ENCODE measurements at places on chromosomes 1 and 21.

DNA sequence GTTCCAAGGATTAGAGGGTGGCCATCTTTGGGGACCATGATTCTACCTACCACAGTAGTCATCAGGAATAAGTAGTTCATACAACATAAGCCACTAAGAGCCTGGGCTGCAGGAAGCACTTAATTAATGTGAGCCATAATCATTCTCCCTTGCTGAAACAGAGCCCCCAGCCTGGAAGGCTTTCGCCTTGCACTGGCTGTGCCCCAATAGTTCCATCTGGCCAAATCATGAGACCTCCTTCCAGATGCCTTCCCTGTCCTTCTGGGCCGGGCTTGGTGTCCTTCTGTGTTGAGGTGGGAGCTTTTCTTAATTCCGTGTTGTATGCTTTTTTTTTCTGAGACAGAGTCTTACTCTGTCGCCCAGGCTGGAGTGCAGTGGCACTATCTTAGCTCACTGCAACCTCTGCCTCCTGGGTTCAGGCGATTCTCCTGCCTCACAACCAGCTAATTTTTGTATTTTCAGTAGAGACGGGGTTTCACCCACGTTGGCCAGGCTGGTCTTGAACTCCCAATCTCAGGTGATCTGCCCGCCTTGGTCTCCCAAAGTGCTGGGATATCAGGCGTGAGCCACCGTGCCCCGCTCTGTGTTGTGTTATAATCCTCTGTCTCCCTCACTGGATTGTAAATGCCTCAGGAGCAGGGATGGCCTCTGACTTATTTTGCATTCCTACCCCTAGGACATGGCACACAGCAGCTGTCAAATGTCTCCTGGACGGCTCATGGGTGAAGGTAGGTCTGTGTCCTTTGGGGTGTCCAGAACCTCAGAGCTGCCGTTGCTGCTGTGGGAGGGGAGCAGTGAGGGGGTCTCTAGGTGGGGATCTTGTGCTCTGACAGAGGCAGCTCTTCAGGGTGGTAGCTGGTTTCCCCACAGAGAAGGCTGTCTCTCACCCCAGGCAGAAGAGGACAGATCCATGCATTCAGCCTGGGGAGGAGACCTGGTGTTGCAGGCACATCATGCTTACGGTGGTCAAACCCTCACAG is 10.1 kb downstream of the GNG4 start:
- no peak for DNase-seq

- no peak for DNase-seq
Measured at GRCh38 chr1:95451904-95452303, 217.9 kb downstream of the RWDD3 start.

GRCh38 chr1:79264285-79264684 is 257.8 kb upstream of the ADGRL4 start:
- DNase-seq: no peak

DNA sequence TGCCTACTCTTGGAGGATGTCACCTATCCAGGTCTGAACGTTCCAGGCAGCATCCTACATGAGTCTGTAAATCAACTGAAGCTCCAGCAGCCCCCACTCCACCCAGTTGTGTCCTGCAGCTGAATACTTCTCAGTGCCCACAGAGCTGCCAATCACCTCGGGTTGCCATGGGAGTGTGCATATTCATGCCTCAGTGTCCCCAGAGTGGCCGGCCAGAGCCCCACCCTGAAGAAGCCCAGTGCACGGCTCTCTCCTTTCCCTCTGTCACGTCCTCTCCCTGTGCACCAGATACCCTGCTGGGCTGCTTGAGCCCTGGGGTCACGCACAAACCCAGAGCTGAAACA is 16.1 kb upstream of the GSTM4 start:
- no peak for DNase-seq

DNA sequence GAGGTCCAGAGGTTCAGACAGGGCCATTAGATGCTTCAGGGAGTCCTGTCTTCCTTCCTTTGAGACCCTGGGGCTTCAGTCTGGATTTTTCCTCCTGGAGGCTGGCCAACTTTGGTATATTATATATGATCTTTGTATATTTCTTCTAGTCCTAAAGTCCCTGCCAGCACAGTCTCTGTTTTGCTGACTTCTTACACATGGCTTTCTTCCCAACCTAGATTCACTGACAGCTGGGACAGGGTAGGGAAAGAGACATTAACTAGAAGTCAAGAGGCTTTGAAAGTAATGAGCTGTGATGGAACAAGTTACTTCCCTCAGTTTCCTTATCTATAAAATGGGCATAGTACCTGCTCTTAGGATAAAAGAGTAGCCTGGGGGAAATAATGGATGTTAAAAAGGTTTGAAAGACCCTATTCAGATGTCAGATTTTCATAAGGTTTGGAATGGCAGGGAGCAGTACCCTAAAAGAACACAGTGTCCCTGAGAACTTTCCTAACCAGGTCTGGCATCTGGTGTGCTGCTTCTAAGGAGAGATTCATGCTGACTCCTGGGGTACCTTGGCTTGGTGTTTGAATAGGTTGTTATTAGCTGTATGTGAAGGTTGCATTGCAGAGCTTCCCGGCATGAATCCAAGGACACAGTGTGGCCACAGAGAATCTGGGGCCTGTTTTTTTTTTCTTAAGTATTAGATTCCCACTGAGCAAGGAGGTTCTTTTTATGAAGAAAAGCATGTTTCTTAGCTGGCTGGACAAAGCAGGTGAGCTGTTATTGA is 47.6 kb downstream of the RASSF5 start:
- no peak for DNase-seq

- DNase-seq: no peak
Measured at GRCh38 chr1:231857609-231858135, 231.1 kb downstream of the DISC1 start.

DNA sequence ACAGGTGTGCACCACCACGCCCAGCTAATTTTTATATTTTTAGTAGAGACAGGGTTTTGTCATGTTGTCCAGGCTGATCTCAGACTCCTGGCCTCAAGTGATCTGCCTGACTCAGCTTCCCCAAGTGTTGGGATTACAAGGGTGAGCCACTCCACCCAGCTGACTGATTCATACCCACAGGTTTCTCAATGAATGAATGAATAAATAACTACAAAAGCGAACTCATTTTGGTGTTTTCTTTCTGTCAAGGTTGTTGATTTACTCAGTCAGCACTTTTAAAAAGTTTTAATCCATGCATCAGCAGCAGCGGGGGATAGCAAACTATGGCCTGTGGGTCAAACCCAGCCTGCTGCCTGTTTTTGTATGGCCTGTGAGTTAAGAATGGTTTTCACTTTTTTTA is 217.5 kb downstream of the FAF1 start:
- DNase-seq: no peak

DNA sequence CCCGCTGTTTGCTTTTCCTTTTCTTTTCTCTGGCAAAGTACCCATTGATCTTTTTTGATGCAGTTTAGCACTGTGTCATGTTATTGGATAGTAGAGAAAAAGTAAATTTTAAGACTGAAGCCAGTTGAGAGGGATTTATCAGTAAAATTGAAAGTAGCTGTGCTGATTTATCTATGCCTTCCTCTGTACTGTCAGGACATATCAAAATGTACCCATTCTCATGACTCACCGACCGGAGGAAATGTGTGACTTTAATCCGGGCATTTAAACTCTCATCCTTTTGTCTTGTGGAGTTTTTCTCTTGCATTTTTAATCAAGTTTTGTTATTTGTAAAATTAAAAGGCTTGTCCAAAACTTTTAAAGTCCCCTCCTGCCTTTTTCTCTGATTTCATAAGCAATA is 276.6 kb upstream of the FMN2 start:
- DNase-seq: no peak

DNA sequence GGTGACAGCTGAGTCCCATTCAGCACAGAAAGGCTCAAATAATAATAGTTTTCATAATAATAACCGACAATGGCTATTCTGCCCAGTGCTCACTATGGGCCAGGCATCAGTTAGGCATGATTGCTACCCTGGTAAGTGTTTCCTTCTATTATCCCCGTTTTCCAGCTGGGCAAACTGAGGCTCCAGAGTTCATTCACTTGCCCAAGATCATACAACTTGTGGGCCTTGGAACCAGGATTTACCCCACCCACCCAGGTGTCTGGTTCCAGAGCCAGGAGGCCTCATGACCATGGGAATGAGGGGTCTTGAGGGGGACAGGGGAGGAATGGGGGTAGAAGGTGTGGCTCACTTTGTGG is 518 bp downstream of the PLOD1 start:
- DNase-seq: no peak

DNA sequence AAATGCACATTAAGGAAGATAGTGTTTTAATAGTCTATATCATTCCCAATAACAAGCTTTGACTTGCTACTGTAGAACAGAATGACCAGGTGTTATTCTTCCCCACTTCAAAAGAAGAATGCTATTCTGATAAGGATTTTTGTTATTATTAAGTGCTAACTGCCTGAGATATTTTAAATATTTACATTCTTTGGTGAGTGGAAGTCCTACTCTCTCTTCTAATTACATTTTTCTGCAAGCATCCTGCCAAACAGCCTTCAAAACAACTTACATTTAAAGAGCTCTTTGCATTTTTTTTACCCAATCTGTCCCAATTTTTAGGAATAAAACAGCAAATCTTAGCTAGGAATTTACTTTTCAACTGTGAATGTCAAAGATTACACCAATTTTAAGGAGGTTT is 23.5 kb upstream of the SYDE2 start:
- DNase-seq: no peak

DNA sequence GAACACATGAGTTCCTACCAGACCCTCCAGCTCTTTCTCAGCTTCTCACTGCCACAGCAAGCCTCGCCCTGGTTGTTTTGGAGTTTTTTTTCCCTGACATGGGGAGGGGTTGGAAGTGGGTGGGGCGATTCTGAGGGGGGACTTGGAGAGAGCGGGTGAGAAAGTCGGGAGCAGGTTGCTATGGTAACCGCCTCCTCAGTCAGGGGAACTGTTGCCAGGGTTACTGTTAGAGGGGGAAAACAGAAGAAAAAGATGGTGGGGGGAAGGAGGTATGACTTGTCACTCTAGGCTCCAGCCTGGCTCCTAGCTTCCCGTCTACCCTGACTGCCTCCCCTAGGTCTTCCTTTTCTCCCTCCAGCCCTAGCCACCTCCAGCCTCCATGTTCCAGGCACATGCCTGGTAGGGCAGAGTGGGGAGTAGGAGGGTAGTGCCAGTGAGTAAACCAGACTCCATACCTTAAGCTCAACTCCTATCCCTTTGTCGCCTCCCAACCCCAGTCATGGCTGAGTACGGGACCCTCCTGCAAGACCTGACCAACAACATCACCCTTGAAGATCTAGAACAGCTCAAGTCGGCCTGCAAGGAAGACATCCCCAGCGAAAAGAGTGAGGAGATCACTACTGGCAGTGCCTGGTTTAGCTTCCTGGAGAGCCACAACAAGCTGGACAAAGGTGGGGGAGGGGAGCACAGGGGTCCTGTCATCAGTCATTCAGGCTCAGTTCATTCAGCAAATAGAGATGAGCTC is 6.0 kb downstream of the PEA15 start:
- no peak for DNase-seq

- DNase-seq: peak; percentile 62
Measured at GRCh38 chr21:35048706-35049617, at the start of gene RUNX1. TSS of gene RUNX1 (minus strand) at chr21:35049302.

DNA sequence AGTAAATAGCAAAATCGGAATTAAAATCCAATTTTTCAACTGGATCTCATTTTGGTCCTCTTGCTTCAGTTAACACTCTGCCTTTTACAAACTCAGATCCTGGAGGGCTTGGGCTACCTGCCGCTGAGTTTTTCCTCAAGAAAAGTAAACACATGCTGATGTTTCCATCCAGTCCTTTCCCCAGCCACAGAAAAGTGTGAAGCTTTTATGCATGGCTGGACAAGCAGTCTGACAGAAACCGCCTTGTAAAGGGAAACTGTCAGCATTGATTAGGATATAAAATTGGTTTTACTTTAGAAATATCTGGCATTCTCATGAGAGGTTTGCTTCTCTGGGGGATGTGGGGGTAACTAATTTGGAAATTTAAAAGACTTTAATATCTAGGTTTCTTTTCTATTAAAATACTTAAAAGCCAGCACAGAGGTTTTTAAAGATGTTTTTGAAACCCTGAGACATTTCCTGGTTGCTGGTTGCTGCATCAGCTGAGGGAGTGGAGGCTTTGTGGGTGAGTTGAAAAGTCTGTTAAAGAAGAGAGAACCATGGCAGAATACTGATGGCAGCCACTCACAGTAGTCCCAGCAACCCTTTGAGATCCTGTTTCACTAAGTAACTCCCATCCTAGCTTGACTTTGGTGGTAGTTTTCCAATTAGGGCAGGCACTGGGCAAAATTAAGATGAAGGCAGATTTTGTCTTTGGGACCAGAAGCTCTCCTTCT is 238.3 kb downstream of the PAPPA2 start:
- no peak for DNase-seq

DNA sequence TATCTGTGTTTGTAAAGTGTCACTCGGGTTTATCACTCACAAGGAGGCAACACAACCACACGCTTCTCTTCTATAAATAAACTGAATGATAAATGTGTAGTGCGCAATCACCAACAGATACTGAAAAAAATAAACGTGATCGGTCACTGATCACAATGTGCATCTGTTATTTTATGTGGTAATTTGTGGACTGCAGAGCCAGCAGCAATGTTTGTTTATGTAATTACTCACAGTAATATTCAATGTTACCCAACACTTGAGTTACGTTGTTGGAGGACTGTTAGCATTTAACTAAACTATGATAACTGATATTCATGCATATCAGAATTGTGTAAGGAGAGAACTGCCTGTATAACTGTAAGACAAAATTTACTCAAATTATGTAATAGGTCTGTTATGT is 129.6 kb downstream of the USH2A start:
- DNase-seq: no peak

All from hematopoietic multipotent progenitor cell treated with erythropoietin and hydrocortisone succinate and interleukin-3 and kit ligand, for 15 days (in vitro differentiated cells).